ENCODE measurements at places on chromosomes 1 and 21. TPM values are rescaled to one million over a fixed set of nuclear protein-coding genes. Genes with fewer than 3 reads are reported as not detected.

DNA sequence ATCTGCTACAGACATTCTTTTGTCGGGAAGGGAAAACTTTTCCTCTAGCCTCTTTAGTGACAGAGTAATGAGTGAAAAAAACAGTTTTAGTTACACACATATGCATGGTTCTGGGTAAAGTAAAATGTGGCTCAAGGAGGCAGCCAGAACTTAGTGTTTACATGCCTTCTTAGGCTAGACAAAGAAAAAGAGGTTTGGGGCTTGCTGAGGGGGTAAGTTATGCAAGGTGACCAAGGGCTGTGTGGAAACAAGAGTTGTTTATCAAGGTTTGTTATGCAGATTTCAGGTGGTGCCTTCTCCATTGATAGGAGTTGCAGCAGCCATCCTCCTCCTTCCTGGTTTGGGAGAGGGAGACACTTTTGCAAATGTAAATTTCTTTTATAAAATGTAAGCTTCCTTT is 66.5 kb upstream of the RAB3GAP2 start:
- H3K36me3 ChIP-seq: no peaks in the 10 kb centered on the region
- H3K27ac ChIP-seq: no peak overlapping the region
- no peak for DNase-seq
- no peaks in the 10 kb centered on the region for H3K4me1 ChIP-seq
- H3K4me3 ChIP-seq: no peak overlapping the region

DNA sequence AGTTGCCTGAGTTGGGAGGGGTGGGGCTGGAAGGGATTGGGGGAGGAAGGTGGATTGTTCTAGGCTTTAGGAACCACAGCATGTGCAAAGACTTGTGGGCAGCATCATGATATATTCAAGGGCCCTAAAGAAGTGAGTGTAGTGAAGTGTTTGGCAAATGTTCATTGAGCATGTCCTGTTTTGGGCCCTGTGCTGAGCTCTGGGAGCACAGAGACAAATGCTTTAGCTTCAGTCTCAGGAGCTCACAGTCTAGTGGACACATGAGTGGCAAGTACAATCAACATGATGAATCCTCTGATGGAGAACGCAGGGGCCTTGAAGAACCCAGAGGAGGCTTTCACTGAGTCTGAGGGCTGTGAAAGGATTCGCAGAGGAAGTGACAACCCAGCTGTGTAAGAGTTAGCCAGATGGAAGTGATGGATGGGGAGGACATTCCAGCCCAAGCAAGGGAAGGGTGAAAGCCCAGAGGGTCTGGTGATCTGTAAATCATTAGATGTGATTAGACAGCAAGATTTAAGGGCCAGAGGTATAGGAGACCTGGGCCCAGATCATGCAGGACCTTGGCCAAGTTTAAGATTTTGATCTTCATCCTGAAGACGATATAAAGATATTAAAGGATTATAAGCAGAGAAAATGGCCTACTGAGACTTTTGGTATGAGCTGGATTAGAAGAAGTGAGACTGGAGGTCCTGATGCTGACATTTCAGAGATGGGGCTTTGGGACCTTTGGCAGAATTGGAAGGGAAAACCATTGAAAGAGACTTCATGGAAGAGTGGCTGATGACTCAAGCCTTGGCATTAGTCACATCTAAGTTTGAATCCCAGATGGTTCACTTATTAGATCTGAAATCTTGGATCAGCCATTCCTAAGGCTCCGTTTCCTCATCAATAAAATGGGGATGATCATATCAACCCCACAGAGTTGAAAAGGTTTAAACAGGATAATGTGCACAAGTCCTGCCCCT is 4.6 kb downstream of the IPO13 start:
- DNase-seq: no peak
- no peak overlapping the region for H3K4me3 ChIP-seq
- H3K27me3 ChIP-seq: no peaks in the 10 kb centered on the region
- H3K27ac ChIP-seq: no peak overlapping the region
- H3K4me1 ChIP-seq: peaks cover 10% of the 10 kb centered on the region

The FABP3 gene
- total RNA-seq: 20.4 TPM

The DTL gene
- total RNA-seq: 6.3 TPM

DNA sequence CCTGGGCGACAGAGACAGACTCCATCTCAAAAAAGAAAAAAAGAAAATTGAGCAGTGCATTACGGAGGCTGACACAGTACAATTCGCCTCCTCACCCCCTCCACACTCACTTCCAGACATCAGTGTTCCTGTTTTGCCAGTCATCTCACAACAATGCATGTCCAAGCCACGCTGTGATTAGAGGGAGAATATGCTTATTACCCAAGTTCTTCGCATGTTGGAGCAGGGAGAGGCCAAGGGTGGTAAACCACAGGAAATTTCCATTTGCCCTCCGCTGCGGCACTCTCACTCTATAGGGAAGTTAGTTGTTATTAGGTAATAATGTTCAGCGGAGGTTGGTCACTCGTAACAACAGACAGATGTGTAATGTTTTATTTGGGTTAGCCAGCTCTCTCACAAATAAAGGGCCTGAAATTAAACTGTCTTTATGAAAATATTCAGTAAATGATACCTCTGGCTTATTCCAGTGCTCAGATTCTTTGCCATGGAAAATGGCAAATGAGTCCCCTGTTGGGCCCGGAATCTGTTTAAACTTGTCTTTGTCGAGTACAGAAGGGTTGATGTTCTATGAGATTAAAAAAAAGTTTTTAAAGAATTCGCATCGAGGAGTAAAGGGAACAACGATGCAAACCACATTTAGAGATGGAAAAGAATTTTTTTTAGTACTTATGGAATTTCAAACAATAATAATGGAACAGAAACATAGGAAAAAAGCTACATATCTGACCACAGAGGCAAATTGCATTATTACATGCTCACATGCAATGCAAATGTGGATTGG is 33.1 kb downstream of the KCNJ15 start:
- peaks cover 45% of the 10 kb centered on the region for H3K4me1 ChIP-seq
- H3K36me3 ChIP-seq: no peaks in the 10 kb centered on the region
- peak overlapping the region; percentile 86 for H3K27ac ChIP-seq
- peak; percentile 100 for DNase-seq
- H3K27me3 ChIP-seq: no peaks in the 10 kb centered on the region
- no peak overlapping the region for H3K4me3 ChIP-seq

DNA sequence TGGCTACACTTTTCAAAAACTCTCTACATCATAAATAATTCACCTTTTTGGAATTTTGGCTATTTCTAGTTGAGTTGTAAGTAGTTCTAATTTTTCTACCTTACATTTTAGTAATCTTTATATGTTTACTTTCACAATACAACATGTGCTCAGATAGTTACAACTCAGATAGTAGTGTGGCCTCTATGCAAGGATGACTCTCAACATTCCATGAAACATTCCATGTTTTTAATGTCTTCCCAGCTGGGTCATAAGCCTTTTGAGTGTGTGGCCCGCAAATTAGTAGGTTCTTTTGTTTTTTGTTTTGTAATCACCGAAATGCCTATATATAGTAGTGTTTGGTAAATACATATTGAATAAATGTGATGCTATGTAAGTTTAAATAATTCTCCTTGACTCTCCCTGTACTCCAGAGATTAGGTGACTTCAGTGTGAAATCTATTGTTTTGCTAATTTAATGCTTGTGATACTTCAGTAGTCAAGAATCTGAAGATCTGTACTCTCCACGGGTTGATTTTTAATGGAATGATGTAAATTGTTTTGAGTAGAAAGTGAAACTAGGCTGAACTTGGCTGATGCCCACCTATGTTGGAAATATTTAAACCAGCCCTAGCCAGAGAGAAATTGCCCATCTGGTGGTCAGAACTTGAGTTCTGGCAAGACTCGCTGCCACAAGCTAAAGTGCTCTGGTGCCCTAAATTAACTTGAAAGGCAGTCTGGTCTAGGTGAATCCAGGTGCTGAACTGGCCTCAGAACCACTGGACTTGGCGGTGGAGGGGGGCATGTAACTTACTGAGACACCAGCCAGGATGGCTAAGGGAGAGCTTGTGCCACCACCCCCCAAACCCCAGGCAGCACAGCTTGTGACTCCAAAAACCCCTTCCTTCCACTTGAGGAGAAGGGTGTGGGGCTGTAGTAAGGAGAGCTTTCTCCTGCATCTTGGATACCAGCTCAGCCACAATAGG is 165.6 kb downstream of the USP25 start:
- no peaks in the 10 kb centered on the region for H3K4me1 ChIP-seq
- H3K36me3 ChIP-seq: no peaks in the 10 kb centered on the region
- peak; percentile 17 for DNase-seq
- no peaks in the 10 kb centered on the region for H3K27me3 ChIP-seq
- no peak overlapping the region for H3K27ac ChIP-seq
- no peak overlapping the region for H3K4me3 ChIP-seq
